ENCODE measurements at places on chromosomes 7 and 10.

DNA sequence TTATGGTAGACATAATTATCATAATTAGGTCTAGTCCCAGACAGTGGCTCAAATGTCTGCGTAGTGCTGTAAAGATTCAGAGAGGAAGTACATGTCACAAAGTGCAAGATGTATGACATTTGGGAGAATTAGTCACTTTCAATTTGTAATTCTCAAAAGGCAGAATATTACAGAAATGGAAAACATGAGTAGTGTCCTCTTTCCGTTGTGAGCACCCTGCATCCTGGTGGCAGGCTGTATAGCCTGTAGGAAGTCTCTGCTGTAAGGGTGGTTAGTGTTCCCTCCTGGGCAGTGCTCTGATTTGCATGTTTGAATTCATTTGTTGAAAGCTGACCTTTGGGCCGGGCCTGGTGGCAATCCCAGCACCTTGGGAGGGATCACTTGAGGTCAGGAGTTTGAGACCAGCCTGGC, 17.0 kb downstream of the CDK14 start:
- DNase-seq = no peak

DNA sequence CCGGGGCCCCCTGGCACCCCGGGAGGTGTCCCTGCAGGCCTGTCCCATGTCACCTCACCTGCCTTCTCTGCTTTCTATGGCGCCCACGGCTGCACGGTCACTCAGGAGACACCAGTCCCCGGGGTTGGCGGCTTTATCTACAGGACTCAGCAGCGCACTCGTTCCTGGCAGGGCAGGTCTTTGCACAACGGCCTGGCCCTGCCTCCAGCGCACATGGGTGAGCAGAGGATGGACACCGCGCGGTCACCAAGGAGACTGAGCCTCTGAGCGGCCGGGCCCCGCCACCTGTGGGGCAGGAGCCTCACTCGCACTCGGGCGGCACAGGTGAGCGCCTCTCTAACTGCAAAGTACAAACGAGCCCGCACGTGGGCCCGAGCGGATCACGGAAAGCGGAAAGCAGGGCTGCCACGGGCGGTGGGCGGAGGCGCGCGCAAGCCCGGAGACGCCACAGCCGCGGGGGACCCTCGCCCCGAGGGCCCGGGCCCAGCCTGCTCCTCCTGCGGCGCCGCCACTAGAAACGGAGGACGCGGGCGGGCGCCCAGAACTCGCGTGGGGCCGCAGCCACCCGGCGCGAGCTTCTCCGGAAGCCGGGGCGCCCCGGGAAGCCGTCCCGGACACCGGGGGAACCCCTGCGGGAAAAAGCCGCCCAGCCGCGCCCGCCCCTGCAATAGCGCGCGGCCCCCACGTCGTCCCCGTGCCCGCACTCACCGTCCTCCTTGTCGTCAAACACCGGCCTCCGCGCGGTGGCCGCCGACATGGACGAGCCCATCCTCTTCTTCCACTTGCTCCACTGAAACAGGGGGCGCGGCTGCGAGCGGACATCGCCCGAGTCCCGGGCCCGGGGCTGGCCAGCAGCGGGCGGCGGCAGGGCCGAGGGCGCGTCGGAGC, 642 bp downstream of the STK32C start:
- no peak for DNase-seq

GRCh38 chr7:115707258-115708012, 323.1 kb downstream of the TFEC start:
- no peak for DNase-seq

GRCh38 chr7:28179120-28180030, 1.2 kb downstream of the JAZF1 start:
- DNase-seq = no peak

GRCh38 chr7:27897441-27897847, 157.5 kb downstream of the TAX1BP1 start:
- DNase-seq = no peak

DNA sequence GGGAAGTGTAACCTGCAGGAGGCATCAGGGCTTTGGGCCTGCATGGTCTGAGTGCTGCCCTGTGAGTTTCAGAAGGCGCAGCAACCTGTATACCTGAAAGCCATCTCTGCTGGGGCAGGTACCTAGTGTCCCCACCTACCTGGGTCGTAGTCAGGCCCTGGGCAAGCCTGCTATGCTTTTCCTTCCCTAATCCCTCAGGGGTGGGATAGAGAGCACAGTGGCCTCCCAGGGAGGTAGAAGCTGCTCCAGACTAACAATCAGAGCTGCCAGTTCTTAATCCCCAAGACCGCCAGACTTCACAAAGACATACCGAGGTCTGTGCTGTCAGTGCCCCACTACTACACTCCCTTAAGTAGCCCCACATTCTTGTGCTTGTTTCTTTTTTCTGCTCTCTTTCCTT, 52.0 kb downstream of the PTEN start:
- no peak for DNase-seq

DNA sequence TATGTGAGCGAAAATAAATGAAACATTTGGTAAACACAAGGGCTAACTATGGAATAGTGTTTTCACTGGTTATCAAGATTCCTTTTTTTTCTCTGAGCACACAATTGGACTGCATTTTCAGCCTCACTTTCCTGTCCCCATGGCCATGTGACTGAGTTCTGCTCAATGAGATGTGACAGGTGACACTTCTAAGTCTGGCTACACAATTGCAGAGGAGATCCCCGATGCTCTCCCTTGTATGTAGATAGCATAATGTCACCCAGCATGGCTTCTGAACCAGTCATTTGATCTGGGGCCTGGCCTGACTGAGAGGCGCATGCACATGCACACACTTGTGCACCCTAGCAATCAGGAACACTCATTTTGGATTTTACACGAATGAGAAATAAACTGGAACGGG, 581.8 kb downstream of the GRID1 start:
- no peak for DNase-seq

DNA sequence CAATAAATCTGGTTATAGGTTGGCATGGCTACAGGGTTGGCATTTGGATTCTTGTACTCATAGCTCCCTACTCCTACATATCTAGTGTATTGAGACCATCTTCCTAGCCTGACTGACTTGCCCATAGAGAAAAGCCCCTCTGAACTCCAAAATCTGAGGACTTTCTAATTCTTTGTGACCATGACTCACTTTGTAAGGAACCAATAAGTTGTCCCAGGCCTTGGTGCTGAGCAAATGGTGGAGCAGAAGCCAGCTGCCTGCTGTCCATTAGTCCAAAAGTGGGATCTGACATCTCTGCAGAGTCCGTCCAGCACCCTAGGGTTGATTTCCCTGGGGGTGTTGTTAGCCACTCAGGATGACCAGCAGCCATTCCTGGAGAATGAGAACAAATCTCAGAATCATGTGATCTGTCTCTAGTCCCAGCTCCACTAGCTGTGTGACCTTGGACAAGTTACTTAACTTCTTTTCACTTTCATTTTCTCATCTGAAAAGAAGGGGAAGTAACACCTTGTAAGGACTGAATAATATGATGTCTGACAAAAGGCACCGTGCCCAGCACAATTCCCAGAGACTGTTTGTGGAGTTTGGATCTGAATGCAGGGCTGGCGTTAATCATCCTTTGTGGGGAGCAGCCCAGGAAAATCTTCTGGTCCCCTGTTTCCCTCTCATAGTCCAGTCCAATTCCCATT, 44.1 kb downstream of the MTURN start:
- no peak for DNase-seq

DNA sequence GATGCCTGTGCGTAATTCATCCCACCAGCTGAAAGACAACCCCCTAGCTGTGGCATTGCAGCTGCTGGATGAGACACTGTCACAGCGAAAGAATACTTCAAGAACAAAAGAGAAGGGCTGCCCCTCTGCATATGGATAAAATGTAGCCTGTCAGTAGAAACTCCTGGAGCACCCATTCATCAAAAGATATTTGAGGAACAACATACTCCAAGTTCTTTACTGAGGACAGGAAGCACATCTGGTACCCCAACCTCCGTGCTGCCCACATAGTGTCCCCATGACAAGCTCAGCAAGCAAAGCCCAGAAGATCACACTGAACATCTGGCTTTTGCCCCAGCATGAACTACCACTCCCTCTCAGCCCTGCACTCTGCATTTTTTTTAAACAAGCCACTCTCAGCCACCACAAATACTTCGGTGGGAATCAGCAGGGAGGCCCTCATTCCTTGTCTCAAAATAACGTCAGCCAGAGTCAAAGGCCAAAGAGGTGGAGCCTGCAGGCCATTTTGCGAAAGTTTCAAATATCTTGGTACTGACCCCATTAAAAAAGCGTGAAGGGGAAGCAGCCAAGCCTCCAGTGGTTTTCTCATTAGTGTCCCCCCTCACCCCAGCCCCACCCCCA, 1.7 kb downstream of the CREB3L2 start:
- no peak for DNase-seq

GRCh38 chr7:150428671-150429451, 21.6 kb upstream of the GIMAP8 start:
- no peak for DNase-seq

- no peak for DNase-seq
Measured at GRCh38 chr7:138008588-138009349, 6.9 kb upstream of the CREB3L2 start.

GRCh38 chr7:151993977-151994676, 31.3 kb upstream of the GALNT11 start:
- DNase-seq = no peak

Measured in cortex of kidney (tissue), 1 donor.